ENCODE measurements at places on chromosomes 1 and 21.

GRCh38 chr1:55064071-55064581 is 24.8 kb downstream of the PCSK9 start:
- no peak for DNase-seq

GRCh38 chr1:89203166-89203565 is 4.4 kb upstream of the GBP4 start:
- DNase-seq = no peak

DNA sequence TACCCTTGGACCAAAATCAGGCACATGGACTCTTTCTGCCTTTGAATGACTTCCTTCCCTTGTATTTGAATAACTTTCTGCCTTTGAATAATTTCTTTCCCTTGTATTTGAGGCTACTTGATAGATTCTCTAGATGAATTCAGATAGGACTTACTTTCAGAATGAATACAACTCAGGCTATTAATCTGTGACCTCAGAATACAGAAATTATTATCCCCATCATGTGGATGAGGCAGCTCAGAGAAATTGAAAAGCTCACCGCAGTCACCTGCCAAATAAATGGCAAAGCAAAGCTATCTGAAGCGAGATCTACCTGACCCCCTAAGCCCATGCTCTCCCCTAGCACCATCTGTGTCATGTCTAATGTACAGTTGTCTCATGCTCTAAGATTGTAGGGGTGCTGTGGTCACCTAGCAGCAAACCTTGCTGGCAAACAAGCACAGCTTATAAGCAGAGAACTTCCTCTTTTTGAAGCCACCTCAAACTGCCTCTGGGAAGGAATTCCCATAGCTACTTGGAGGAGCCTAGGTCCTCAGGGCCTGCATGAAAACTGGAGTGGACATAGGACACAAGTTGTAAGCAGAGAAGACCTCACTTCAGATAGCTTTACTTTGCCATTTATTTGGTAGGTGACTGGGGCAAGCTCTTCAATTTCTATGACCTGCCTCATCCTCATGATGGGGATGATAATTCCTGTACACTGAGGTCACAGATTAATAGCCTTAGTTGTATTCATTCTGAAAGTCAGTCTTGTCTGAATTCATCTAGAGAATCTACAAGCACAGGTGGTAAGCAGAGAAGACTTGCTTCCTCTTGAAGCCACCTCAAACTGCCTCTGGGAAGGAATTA is 66.1 kb downstream of the FASLG start:
- DNase-seq = no peak

- no peak for DNase-seq
Observed at GRCh38 chr1:22883406-22883805, 89.3 kb downstream of the LACTBL1 start.

GRCh38 chr21:38544661-38545060 is 46.4 kb upstream of the ERG start:
- DNase-seq = no peak

DNA sequence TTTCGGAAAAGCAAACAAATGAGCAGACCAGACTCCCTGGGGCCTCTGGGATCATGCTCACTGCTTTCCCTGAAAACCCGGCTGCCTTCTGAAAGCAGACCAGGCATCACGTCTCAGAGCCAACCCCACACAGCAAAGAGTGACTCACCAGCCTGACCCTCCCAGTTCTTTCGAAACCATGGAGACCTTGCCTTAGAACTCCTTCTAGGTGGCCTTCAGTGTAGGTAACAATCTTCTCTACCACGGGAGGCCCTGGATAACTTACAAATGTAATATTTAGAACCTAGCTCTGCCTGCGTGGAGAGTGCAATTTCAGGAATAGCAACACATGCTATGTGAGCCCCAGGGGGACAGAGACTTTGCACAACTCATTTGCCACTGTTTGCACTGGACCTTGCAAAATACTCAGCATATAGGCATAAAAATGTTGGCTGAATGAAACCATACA is 105.2 kb downstream of the SUSD4 start:
- DNase-seq = peak; percentile 74

DNA sequence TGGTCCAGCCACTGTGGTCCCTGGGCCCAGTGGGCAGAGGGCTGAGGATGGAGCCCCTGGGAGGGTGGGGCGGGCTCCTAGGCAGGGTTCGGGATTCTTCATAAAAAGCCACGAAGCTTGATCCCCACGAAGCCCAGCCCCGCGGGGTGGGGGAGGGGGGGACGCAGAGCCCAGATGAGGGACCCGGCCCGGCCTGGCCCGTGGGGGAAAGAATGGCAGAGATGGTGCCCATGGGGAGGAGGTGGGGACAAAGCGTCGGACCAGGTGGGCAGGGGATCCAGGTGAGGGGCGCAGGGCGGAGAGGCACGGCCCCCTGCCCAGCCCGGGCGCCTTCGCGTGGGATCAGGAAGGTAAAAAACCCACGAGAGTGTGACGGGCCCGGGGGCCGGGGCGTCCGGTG is 6.0 kb upstream of the SMIM12 start:
- DNase-seq = no peak

Measured in adrenal gland (tissue), 19 donors.